Activated CD4-positive, alpha-beta T cell treated with anti-CD3 and anti-CD28 coated beads, Interleukin-2, amount 10 ng/mL, durations not matched to agents 24 days and 14 days (primary cell): ENCODE measurements at places on chromosomes 3 and 15.

DNA sequence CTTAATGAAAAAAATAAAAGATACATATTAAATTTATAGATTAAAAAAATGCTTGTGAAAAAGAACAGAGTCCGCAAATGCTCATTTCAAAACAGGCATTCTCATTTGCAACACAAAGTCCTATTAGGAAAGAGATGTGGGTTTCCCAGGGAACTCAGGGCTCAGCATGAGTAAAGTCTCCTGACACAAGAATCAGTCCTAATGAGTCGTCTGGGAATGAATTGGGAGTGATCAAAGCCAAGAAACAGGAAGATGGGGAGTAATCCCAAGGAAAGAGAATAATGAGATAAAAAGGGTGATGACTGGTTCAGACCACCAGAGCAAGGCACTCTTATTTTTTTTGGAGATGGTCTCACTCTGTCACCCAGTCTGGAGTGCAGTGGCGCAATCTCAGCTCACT is 443.7 kb downstream of the NR2F2 start:
- H3K27ac ChIP-seq, result no peak overlapping the region
- DNase-seq, result no peak
- no peaks in the 10 kb centered on the region for H3K4me1 ChIP-seq
- H3K4me3 ChIP-seq, result no peak overlapping the region

GRCh38 chr15:94206463-94207167 is 24.7 kb upstream of the MCTP2 start:
- peaks cover 7% of the 10 kb centered on the region for H3K27me3 ChIP-seq
- H3K4me3 ChIP-seq, result peak overlapping the region; percentile 80
- H3K27ac ChIP-seq, result peak overlapping the region; percentile 96
- peaks cover 27% of the 10 kb centered on the region for H3K4me1 ChIP-seq
- H3K36me3 ChIP-seq, result peaks cover 1% of the 10 kb centered on the region
- DNase-seq, result peak; percentile 89

GRCh38 chr15:95596496-95596895 is 734.0 kb upstream of the NR2F2 start:
- no peaks in the 10 kb centered on the region for H3K4me1 ChIP-seq
- DNase-seq, result no peak
- H3K4me3 ChIP-seq, result no peak overlapping the region
- peaks cover 2% of the 10 kb centered on the region for H3K27me3 ChIP-seq
- H3K27ac ChIP-seq, result no peak overlapping the region
- no peaks in the 10 kb centered on the region for H3K36me3 ChIP-seq

- no peak overlapping the region for H3K27ac ChIP-seq
- no peak for DNase-seq
- peaks cover 2% of the 10 kb centered on the region for H3K4me1 ChIP-seq
- H3K27me3 ChIP-seq, result peaks cover 7% of the 10 kb centered on the region
- peaks cover 2% of the 10 kb centered on the region for H3K36me3 ChIP-seq
These were observed 18.3 kb upstream of the FOXP1 start for GRCh38 chr3:71601811-71602210.

- H3K4me3 ChIP-seq, result no peak overlapping the region
- no peaks in the 10 kb centered on the region for H3K4me1 ChIP-seq
- H3K36me3 ChIP-seq, result no peaks in the 10 kb centered on the region
- no peak for DNase-seq
- H3K27me3 ChIP-seq, result peaks cover 5% of the 10 kb centered on the region
These were observed 266.8 kb upstream of the NECTIN3 start for GRCh38 chr3:110804856-110805255.

DNA sequence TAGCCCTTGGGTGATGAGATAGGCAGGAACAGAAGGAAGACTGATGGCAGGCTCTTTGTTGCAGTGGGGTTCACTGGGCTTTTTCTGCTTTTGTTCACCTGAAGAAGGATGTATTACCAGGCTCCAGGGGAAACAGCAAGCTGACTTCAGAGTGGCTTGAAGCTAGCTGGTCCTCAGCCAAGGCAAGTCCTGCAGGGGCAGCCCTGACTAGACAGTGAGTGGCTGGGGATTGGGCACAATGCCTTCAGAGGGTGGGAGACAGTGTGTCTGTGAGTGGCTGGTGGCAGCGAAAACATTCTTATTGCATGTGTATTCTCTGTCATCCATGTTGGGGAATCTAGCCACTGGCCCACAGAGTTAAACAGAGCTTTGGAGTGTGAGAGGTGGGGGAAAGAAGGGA is 2.3 kb upstream of the TEX264 start:
- H3K36me3 ChIP-seq, result peaks cover 9% of the 10 kb centered on the region
- H3K27ac ChIP-seq, result peak overlapping the region; percentile 86
- H3K27me3 ChIP-seq, result no peaks in the 10 kb centered on the region
- H3K4me3 ChIP-seq, result no peak overlapping the region
- peaks cover 39% of the 10 kb centered on the region for H3K4me1 ChIP-seq

DNA sequence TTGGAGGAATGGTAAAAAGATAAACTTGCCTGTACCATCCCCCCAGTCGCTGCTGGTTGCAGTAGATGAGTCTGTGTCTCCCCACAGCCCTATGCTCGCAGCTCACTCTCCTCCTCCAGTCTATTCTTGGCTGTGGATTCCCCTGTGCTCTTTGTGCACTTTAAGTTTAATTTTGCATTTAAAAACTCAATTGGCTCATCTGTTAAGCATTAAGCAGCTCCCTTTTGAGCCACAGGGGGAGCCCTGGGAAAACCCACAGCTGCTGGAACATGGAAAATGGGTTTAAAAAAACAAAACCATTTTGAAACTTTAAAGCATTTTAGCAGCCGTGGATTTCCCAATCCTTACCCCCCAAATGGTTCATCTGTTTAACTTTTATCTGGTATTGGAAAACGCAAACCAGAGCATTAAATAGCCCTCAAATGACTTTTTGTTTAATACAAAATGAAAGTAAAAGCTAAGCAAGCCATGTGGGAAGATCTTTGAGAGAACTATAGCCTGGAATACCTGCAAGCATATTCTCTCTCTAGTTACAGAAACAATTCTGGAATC is 536.9 kb downstream of the ZIC1 start:
- H3K4me1 ChIP-seq, result no peaks in the 10 kb centered on the region
- no peaks in the 10 kb centered on the region for H3K36me3 ChIP-seq
- no peak for DNase-seq
- no peak overlapping the region for H3K27ac ChIP-seq

- peaks cover 6% of the 10 kb centered on the region for H3K36me3 ChIP-seq
- peaks cover 48% of the 10 kb centered on the region for H3K27me3 ChIP-seq
- H3K4me1 ChIP-seq, result peaks cover 18% of the 10 kb centered on the region
- no peak overlapping the region for H3K4me3 ChIP-seq
These were observed 14.5 kb upstream of the CCR1 start for GRCh38 chr3:46222435-46223161.

GRCh38 chr3:117486719-117487716 is 777.4 kb downstream of the TUSC7 start:
- H3K27ac ChIP-seq, result no peak overlapping the region
- no peak overlapping the region for H3K4me3 ChIP-seq
- H3K27me3 ChIP-seq, result no peaks in the 10 kb centered on the region

DNA sequence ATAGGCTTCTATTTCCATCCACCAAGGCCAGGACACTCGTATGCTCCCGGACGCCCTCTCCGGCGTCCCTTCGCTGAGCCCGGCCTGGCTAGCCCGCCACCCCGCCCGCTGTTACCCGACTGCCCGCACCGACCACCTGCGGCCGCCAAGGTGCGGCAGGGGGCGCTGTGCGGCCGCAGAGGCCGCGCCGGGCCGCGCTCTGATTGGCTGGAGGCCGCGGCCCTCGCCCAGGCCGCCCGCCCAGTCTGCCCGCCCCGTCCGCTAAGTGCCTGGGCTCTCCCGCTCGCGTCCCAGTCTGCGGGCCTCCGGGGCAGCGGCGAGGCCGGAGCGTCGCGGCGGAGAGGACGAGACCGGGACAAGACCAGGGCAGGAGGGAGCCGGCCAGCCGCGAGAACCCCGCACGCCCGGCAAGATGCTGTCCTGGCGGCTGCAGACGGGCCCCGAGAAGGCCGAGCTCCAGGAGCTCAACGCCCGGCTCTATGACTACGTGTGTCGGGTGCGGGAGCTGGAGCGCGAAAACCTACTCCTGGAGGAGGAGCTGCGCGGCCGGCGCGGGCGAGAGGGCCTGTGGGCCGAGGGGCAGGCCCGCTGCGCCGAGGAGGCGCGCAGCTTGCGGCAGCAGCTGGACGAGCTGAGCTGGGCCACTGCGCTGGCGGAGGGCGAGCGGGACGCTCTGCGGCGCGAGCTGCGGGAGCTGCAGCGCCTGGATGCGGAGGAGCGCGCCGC is at the start of gene SYNM:
Gene SYNM (plus strand): TSS at position 293 of the 726 bp plus-strand sequence. CDS start 120 bp downstream, at position 413.
- peaks cover 45% of the 10 kb centered on the region for H3K27me3 ChIP-seq
- DNase-seq, result peak; percentile 85
- H3K4me3 ChIP-seq, result peak within 1 kb of the TSS; percentile 77
- H3K36me3 ChIP-seq, result no peaks in the 10 kb centered on the region

DNA sequence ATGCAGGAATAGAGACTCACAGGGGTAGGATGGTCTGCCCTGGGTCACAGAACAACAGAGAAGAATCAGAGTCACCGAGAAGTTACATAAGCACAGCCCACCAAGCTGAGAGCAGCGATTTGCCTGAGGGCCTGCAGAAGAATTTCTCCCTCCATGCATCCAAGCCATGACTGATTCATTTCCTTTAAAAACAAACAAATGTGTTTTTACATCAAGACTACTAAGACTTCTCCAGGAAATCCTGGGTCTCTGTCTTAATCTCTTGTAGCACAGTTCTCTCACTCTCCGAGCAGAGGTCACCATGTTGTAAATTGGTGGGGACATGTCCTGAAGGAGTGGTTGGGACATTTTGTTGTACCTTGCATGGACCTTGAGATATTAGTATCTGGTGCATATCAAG is 159.8 kb downstream of the THSD4 start:
- no peak overlapping the region for H3K4me3 ChIP-seq
- H3K4me1 ChIP-seq, result no peaks in the 10 kb centered on the region
- no peaks in the 10 kb centered on the region for H3K36me3 ChIP-seq
- H3K27me3 ChIP-seq, result peaks cover 3% of the 10 kb centered on the region
- no peak for DNase-seq

DNA sequence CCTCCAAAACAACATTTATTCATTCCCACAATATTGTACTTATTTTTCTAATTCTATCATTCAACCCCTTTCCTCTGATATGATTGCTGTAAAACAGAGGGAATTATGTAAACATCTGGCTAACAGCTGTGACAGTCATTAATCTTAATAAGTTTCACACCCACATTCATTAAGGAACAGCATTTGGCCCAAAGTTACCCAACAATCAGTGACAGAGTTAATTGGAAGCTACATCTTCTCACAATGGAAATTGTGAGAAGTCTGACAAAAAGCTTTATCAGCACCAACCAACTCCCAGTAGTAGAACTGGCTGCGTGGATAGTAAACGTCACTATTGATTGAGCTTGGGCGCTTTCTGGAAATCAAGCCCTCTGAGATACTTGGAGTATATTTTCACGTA is 165.8 kb upstream of the SLC24A5 start:
- peaks cover 2% of the 10 kb centered on the region for H3K4me1 ChIP-seq
- no peak for DNase-seq
- H3K27me3 ChIP-seq, result peaks cover 15% of the 10 kb centered on the region

DNA sequence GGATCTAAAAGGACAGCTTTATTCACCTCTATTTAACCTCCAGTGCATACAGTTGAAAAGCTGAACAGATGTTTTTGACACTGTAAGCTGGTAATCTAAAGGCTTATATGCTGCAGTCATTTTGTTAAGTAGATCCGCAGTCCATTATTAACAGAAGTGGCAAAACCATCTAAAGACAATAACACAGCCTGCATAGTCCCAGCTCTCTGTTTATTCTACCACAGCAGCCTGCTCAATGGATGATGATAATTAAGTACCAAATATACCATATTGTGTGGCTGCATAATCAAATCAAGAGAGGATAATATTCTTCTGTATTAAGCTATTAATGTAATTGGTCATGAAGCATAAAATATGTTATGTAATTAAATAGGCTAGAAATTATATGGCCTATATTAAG is 207.1 kb downstream of the MEIS2 start:
- H3K27me3 ChIP-seq, result peaks cover 21% of the 10 kb centered on the region
- no peak overlapping the region for H3K27ac ChIP-seq
- no peaks in the 10 kb centered on the region for H3K36me3 ChIP-seq
- H3K4me1 ChIP-seq, result no peaks in the 10 kb centered on the region
- H3K4me3 ChIP-seq, result no peak overlapping the region

DNA sequence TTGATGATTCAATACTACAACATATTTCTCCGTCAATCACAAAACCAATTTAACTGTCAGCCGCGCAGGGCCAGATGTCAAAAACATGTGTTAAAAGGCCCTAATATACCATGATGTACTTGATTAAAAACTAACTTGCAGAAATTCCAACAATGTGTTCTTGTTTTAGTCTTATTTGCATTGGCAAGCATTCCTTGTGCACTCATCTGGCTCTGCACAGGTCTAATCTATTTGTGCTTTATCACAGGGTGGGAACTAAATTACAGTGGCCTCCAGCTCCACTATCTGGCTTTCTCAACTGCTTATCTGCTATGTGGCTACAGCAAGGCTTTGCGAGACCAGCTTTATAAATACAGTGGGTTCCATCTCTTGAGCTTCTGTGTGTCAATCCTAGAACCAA is 455.5 kb downstream of the ERC2 start:
- H3K27ac ChIP-seq, result no peak overlapping the region
- no peaks in the 10 kb centered on the region for H3K27me3 ChIP-seq
- no peaks in the 10 kb centered on the region for H3K4me1 ChIP-seq

GRCh38 chr3:127417709-127418559 is 130.1 kb upstream of the PRR20G start:
- DNase-seq, result no peak
- no peaks in the 10 kb centered on the region for H3K4me1 ChIP-seq
- H3K27me3 ChIP-seq, result peaks cover 29% of the 10 kb centered on the region
- H3K4me3 ChIP-seq, result no peak overlapping the region
- no peaks in the 10 kb centered on the region for H3K36me3 ChIP-seq

DNA sequence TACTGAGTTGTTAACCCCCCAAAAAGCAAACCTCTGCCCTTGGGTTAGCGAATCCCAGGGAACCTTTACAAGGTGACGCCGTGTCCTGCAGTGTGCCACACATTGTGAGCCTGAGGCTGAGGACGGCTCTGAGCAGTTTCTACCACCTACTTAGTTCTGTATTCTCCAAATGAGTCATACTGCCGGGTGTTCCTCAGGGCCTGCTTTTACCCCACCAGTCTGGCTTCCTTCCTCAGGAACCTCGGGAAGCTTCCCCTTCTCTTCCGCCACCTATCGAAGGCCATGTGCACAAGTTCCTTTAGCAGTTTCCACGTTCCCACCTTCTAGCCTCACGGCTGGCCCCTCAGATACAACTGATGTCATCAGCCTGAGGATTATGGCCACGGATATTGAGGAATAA is 384.0 kb upstream of the TPM1 start:
- H3K27me3 ChIP-seq, result peaks cover 12% of the 10 kb centered on the region
- H3K4me3 ChIP-seq, result no peak overlapping the region
- H3K4me1 ChIP-seq, result peaks cover 2% of the 10 kb centered on the region
- H3K27ac ChIP-seq, result no peak overlapping the region
- H3K36me3 ChIP-seq, result no peaks in the 10 kb centered on the region

GRCh38 chr15:80615783-80616391 is 79.2 kb upstream of the ABHD17C start:
- H3K27me3 ChIP-seq, result peaks cover 20% of the 10 kb centered on the region
- DNase-seq, result no peak
- H3K36me3 ChIP-seq, result no peaks in the 10 kb centered on the region
- no peaks in the 10 kb centered on the region for H3K4me1 ChIP-seq
- H3K4me3 ChIP-seq, result no peak overlapping the region

DNA sequence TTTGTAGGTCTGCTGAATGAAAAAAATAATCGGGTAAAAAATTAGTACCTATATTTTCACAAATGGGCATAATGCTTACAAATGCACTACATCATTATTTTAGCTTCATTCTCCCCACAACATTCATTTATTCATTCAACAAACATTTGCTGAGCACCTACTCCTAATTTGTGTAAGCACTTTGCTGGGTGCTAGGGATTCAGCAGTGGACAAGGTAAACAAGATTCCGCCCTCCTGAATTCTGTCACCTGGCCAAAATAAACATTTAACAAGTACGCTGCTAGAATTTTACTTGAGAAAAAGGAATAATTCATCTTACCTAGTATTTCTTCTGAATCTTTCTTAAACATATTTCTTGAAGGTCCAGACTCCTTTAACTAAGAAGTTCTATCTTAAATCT is 72.1 kb downstream of the TIGIT start:
- no peak for DNase-seq
- no peaks in the 10 kb centered on the region for H3K27me3 ChIP-seq
- H3K4me1 ChIP-seq, result peaks cover 2% of the 10 kb centered on the region
- H3K36me3 ChIP-seq, result no peaks in the 10 kb centered on the region
- H3K27ac ChIP-seq, result no peak overlapping the region
